ENCODE measurements at places on chromosomes 1 and 21.

DNA sequence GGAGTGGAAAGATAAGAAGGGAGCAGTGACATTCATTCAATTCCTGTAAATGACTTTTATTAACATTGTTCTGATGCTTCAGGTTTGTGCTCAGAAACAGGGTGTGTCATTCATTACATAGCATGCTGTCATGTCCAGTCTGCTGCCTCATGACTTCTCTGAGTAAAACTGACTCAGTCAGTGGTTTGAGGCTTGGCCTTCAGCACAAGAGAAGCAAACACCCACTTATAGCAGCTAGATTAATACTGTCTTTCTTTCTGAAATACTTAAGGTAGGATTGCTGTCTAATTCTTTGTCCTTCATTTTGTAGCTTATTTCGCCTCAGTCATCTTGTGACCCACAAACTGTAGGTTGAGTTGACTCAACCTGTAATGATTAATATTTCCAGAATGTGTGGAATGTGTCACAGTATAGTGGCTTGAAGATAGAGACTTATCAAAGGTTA lies 32.9 kb downstream of the RASAL2 start:
- no peak for DNase-seq

GRCh38 chr1:72230746-72231145 lies 51.6 kb downstream of the NEGR1 start:
- DNase-seq = no peak

GRCh38 chr1:241606544-241606943 lies 33.6 kb downstream of the CHML start:
- DNase-seq = no peak

GRCh38 chr1:215306426-215306825 lies 223.9 kb downstream of the KCNK2 start:
- no peak for DNase-seq

- DNase-seq = no peak
Observed at GRCh38 chr1:160225345-160225744, 20.2 kb downstream of the PEA15 start.

- DNase-seq = no peak
Observed at GRCh38 chr1:182795563-182796228, 6.1 kb downstream of the NPL start.

DNA sequence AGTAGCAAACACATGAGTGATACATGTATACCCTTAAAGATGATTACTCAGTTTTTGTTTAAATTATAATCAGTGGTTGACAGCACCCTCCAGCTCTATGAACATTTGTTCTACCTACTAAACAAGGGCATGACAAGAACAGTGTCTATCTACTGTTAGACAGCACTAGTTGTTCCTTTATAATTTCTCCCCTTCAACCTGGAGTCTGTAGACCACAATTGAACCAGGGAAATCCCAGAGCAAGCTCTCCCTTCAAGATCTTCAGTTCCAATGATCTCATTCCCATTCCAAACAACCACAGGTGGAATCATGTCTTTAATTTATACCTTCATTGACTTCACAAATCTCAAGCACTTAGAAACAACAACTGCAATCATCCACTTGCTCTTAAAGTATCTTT lies 216.1 kb downstream of the HHIPL2 start:
- DNase-seq = no peak

GRCh38 chr1:186782791-186783190 lies 46.0 kb upstream of the PLA2G4A start:
- DNase-seq = no peak

GRCh38 chr1:111030590-111030989 lies 66.9 kb upstream of the LRIF1 start:
- no peak for DNase-seq

GRCh38 chr1:74526708-74527107 lies 14.3 kb upstream of the LRRC53 start:
- no peak for DNase-seq
